ENCODE measurements at places on chromosomes 4 and X.
A peak's percentile ranks its signal among the peaks of the same experiment; 100 is the strongest.

DNA sequence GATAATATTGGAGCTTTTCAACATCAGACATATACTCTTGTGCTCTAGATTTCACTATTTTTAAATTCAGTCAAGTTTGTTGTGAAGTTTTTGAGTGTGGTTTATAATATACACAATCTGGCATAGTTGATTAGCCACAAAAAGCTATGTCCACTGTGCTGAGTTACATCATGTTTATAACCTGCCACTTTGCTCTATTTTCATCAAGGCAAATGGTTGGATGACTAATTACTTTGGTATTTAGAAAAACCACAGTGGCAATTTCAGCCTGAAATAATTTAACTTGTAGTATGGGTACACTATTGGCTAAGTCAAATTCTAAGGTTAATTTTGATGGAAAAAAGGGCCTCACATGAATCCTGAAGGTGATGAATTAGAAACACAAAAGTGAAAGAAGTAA, 262.6 kb downstream of the C4orf33 start:
- no peak for DNase-seq

DNA sequence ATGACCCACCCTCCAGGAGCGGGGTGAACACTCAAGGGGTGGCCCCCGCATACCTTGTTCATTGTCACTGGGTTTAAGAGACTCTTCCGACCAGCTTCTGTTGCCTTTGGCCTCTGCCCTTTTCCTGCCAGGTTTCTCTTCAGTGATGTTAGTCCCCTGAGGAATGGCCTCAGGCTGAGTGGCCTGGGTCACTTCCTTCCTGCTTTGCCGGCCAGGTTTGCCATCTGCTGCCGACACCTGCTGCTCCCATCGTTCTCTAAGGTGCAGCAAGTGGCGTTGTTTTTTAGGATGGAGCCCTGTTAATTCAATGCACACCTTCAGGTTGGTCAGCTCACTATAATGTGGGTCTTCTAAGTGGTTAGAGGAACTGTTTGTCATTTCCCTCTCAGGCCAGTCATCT, 34.2 kb downstream of the BCOR start:
- no peak for DNase-seq

- no peak for DNase-seq
These were observed 156.3 kb upstream of the VEGFC start for GRCh38 chr4:176949029-176949428.

- DNase-seq = no peak
These were observed 35.0 kb upstream of the GYG2 start for GRCh38 chrX:2793752-2794151.

- DNase-seq = peak; percentile 84
These were observed 23.7 kb upstream of the PNMA3 start for GRCh38 chrX:153032397-153033118.

GRCh38 chrX:70549429-70549828, 104.8 kb downstream of the DLG3 start:
- no peak for DNase-seq

GRCh38 chr4:90099812-90100211, 27.4 kb upstream of the CCSER1 start:
- no peak for DNase-seq

DNA sequence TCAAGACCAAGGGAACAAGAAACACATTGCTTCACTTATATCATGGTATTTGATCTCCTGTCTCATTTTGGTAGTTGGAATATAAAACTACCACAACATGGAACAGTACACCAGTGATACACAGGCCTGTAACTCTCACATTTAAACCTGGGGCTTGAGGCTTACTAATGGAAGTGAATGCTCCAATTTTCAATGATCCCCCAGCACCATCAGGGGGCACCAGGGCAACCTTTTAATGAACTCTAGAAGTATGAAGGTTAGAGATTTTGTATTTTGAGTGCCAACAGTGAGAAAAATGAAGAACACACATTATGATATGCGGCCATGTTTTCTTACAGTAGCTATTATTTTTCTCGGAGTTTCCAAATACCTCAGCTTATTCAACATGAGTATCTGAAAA, 50.7 kb downstream of the C4orf33 start:
- DNase-seq = no peak

GRCh38 chrX:96361844-96362243, 322.8 kb upstream of the DIAPH2 start:
- DNase-seq = no peak

GRCh38 chr4:71004281-71004851, 10.9 kb downstream of the DCK start:
- no peak for DNase-seq

GRCh38 chr4:6206771-6207290, 6.5 kb upstream of the JAKMIP1 start:
- DNase-seq = no peak

- DNase-seq = no peak
These were observed 35.3 kb downstream of the ATXN3L start for GRCh38 chrX:13284570-13284969.

GRCh38 chrX:82589410-82589809, 918.7 kb upstream of the POU3F4 start:
- DNase-seq = peak; percentile 5

DNA sequence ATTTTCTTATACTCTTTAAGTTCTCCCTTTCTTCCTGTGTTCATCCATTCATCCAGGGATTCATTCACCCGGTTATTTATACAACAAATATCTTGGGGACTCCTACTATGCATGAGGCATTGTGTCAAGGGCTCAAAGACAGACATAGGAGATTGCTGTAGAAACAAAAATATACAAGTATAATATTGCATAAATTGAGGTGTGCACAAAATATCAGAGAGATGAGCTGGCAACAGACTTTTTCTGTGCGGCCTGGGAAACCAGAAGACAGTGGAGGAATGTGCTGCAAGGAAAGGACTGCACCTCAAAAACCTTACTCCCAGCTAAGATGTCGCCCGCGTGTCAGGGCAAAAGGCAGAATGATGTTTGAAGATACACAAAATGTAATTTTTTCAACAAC, 9.6 kb downstream of the OTOP1 start:
- no peak for DNase-seq

- no peak for DNase-seq
These were observed 104.9 kb upstream of the PSAPL1 start for GRCh38 chr4:7539659-7540058.

DNA sequence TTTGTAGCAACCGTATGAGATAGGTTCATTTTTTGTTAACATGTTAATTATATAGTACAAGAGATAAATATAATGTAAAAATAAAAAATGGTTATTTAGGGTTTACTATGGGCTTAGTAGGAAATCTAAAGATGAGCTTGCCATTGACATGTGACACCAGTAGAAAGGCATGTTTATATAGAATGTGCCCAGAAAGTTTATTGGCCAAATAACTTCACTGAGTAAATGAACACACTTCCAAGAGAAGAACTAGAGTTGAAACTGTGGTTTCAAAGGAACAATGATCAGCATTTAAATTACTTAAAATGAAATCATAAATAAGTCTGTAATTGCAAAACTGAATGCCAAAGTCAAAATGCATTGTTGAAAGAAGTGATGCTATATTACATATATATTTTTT, 503.3 kb downstream of the STPG2 start:
- no peak for DNase-seq

GRCh38 chr4:6942238-6942800, 32.7 kb downstream of the TBC1D14 start:
- peak; percentile 65 for DNase-seq

DNA sequence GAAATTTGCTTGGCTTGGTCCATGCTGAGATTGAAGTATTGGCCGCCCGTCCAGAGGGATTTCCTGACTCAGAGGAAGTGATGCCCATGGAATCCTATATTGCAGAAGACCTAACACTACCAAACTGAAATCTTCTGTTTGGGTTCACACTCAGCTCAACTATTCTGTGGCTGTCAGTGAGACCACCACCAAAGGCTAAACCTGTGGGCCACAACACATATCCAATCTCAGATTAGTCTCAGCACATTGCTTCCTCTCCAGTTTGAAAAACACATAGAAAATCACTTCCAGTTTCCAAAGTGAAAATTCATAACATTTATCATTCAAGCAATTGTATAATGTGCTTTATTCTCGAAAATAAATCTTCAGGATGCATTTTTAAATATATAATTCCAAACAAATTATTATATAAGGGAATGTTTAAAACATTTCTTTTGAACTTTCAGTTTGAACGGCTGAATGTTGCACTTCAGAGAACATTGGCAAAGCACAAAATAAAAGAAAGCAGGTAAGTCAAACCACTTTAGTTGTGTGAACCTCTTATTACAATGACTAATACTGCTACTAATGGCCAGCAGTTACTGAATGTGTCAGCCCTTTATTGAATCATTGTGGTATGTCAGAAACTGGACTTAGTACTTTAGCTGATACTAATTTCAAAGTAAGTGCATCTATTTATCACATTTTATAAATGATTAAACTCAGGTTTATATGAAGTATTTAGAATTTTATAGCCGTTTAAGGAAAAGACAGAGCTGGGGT, 37.0 kb downstream of the GUCY1A1 start:
- DNase-seq = no peak

DNA sequence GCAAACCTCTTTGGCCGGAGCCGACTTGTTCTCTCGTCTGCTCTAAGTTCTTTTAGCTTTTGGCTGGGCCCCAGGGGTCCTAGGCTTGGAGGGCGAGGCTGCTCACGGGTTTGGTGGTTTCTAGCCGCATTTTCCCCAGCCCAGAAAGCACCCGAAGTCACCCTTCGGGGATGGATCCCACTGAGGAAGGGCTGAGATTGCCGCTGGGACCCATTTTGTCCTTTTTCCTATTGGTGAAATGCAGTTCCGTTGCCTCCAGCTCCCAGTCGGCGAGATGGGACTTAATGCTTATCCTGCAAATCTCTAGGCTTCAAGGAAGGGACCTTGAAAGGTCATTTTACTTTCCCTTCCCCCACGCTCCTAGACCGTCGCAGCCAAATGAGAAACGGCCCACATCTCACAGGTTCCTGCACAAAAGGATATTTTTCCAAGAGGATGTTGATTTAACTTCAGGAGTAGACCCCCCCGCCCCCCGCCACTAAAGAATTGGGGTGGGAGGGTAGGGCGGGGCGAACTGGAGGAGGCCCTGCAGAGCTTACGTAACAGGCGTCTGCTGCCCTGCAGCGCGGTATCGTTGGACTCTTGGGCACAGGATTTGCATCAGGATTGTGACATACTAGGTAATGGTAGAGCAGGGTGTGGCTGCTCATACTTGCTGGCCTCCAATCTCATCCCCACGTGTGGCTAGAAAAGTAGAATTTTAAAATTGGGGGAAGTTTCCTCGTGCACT, 564 bp downstream of the PGK1 start:
- DNase-seq = peak; percentile 57

Measured in eye (tissue), 1 donor.